ENCODE measurements at places on chromosomes 6 and 20. TPM values are rescaled to one million over a fixed set of nuclear protein-coding genes. Genes with fewer than 3 reads are reported as not detected.

The TRIM15 gene
- not detected for total RNA-seq

The POM121L2 gene
- not detected for total RNA-seq

The PET117 gene
- 8.2 TPM for total RNA-seq

The PTPRA gene
- 54.3 TPM for total RNA-seq

GRCh38 chr6:136090929-136091328 is 159.2 kb downstream of the MTFR2 start:
- peaks cover 1% of the 10 kb centered on the region for H3K4me1 ChIP-seq
- DNase-seq = no peak
- peaks cover 3% of the 10 kb centered on the region for H3K36me3 ChIP-seq
- no peaks in the 10 kb centered on the region for H3K27me3 ChIP-seq
- H3K4me3 ChIP-seq = no peak overlapping the region

- H3K36me3 ChIP-seq = no peaks in the 10 kb centered on the region
- H3K27ac ChIP-seq = no peak overlapping the region
- no peak overlapping the region for H3K4me3 ChIP-seq
- H3K4me1 ChIP-seq = peaks cover 10% of the 10 kb centered on the region
- no peaks in the 10 kb centered on the region for H3K27me3 ChIP-seq
Observed at GRCh38 chr6:20703049-20703448, 168.8 kb downstream of the CDKAL1 start.

DNA sequence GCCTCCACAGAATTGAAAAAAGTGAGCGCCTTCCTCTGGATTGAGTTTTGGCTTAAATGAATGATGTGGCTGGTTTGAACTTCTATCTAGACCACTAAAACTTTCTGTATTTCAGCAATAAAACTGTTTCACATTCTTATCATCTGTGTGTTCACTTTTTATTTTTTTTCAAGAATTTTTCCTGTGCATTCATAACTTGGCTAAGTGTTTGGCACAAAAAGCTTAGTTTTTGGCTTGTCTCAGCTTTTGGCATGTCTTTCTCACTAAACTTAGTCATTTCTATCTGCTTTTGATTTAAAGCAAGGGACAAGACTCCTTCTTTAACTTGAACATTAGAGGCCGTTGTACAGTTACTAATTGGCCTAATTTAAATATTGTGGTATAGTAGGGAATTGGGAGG is 1015.1 kb downstream of the EPHA7 start:
- DNase-seq = no peak
- H3K4me3 ChIP-seq = no peak overlapping the region
- no peaks in the 10 kb centered on the region for H3K4me1 ChIP-seq
- H3K27me3 ChIP-seq = no peaks in the 10 kb centered on the region
- no peaks in the 10 kb centered on the region for H3K36me3 ChIP-seq

GRCh38 chr6:34696189-34696738 is 303 bp downstream of the ILRUN start:
- H3K27me3 ChIP-seq = no peaks in the 10 kb centered on the region
- H3K4me1 ChIP-seq = peaks cover 36% of the 10 kb centered on the region

DNA sequence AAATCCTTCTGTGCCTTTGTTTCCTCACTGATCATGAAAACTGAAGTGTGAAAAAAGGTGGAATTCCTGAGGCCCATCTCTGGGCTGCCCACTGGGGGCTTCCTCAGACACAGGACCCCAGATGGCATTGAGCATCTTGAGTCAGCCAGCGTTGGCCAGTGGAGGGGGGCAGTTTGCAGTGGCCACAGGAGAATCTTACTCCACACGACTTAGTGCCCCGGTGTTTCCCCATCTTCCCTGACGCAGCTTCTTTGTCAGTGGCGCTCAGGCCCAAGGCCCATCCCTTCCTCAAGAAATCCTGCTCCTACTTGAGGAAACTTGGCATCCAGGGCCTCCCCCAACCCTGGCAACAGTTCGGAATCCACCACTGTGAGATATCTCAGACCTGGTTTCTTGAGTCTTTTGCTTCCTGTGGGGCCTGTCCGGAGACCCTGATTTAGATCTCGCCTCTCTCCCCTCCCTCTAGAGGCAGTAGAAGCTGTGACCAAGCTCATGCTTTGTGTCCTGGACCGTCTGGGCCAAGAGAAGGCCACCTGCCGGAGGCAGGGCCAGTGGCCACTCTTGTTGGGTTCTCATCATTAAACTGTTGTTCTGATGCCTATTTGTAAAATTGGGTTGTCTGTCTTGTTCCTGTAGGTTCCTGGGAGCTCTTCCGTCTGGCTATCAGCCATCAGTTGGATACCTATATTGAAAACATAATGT is 20.2 kb upstream of the DLGAP4 start:
- H3K27me3 ChIP-seq = peaks cover 70% of the 10 kb centered on the region
- H3K4me1 ChIP-seq = no peaks in the 10 kb centered on the region
- no peak overlapping the region for H3K4me3 ChIP-seq
- no peak overlapping the region for H3K27ac ChIP-seq
- no peak for DNase-seq

DNA sequence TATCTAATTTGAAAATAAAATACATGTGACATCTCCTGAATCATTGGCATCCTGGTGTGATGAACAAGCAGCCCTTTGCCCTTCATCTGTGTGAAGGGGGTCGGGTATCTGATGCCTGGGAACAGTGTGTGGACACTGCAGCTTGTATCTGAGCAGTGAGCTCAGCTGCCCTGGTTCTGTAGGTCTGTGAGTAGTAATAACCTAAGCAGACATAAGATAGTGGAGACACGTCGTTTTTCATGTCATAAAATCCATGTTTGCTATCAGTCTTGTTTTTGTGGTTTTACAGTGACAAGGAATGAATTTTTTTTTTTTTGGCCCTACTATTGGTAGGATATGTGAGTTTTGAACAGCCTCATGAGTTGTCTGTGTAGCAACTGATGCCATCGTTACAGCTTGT is 133.0 kb downstream of the JARID2 start:
- no peaks in the 10 kb centered on the region for H3K36me3 ChIP-seq
- no peaks in the 10 kb centered on the region for H3K27me3 ChIP-seq
- no peak overlapping the region for H3K27ac ChIP-seq
- no peak for DNase-seq
- H3K4me1 ChIP-seq = peaks cover 10% of the 10 kb centered on the region
- H3K4me3 ChIP-seq = no peak overlapping the region

GRCh38 chr6:82408952-82409431 is 45.4 kb downstream of the TPBG start:
- H3K27ac ChIP-seq = peak overlapping the region; percentile 74
- H3K4me3 ChIP-seq = no peak overlapping the region
- no peaks in the 10 kb centered on the region for H3K36me3 ChIP-seq
- H3K4me1 ChIP-seq = peaks cover 16% of the 10 kb centered on the region

DNA sequence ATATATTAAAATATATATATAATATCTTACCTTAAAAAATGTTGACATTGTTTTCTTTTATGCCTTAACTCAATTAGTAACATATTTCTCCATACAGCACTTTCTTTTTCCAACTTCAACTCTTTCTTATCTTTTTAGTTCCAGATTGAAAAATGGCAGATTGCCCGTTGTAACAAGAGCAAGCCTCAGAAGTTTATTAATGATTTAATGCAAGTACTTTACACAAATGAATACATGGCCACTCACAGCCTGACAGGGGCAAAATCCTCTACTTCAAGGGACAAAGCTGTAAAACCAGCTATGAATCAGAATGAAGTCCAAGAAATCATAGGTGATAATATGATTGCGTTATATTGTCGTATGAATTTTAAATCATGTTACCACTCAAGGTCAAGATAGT is 29.4 kb upstream of the KIAA1586 start:
- H3K27me3 ChIP-seq = no peaks in the 10 kb centered on the region
- peaks cover 14% of the 10 kb centered on the region for H3K4me1 ChIP-seq
- peaks cover 2% of the 10 kb centered on the region for H3K36me3 ChIP-seq
- H3K27ac ChIP-seq = no peak overlapping the region

GRCh38 chr6:79453558-79454042 is 83.6 kb downstream of the LCA5 start:
- H3K27me3 ChIP-seq = peaks cover 2% of the 10 kb centered on the region
- no peak overlapping the region for H3K27ac ChIP-seq
- no peak overlapping the region for H3K4me3 ChIP-seq
- H3K36me3 ChIP-seq = no peaks in the 10 kb centered on the region

- H3K4me3 ChIP-seq = no peak overlapping the region
- H3K27me3 ChIP-seq = no peaks in the 10 kb centered on the region
- no peak overlapping the region for H3K27ac ChIP-seq
- H3K4me1 ChIP-seq = peaks cover 18% of the 10 kb centered on the region
- no peak for DNase-seq
Observed at GRCh38 chr20:35726842-35727711, 15.0 kb downstream of the RBM39 start.

DNA sequence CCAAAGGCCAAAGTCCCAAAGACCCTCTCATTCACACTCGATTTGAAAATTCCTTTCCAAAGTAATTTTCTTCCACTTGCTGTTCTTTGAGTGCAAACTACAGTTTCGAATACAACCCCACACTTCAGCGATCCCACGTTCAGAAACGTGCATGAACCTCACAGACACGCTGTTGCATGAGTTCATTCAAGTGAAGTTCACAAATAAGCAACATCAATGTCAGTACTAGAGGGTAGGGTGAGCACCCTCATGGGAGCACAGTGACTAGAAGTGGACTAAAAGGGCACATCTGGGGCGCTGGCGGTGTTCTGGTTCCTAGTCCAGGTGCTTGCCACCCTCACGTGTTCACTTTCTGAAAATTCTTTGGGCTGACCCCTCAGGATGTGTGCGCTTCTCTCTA is 59.0 kb downstream of the FAM50B start:
- H3K4me1 ChIP-seq = peaks cover 81% of the 10 kb centered on the region
- no peak overlapping the region for H3K4me3 ChIP-seq
- no peak for DNase-seq
- H3K27me3 ChIP-seq = no peaks in the 10 kb centered on the region

DNA sequence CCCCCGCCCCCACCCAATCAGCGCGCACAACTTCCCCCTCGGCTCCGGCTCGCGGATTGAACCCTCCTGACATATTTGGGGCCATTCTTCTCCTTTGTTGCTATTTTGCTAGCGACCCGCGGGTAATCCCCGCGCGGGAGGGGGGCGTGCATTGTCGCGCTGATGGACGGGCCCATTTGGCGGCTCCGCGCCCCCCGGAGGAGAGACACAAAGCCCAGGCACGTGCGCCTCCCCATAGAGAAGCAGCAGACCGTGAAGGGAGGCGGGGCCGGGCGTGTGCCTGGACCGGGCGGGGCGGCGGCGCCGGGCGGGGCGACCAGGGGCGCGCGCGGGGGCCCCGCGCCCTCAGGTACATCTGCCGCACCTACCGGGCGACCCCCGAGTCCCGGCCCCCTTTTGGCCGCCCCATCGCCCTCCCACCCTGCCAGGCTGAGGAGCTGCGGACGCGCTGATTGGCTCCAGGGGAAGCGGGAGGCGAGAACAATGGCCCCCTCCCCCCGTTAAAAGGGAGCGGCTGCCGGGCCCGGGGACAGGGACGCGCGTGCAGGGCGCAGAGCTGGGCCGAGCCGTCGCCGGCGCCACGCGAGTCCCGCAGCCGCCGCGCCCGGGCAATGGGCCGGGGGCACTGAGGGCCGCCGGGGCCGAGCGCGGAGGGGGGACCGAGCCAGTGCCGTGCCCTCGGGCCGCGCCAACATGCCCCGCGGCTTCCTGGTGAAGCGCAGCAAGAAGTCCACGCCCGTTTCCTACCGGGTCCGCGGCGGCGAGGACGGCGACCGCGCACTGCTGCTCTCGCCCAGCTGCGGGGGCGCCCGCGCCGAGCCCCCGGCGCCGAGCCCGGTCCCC is at the start of gene INSM1:
Gene INSM1, plus strand, starts transcription at position 530 of the 843 bp plus-strand sequence. Its CDS starts 164 bp downstream, at position 694.
- H3K27ac ChIP-seq = no peak within 1 kb of the TSS
- peak within 1 kb of the TSS; percentile 49 for H3K4me3 ChIP-seq
- H3K4me1 ChIP-seq = peaks cover 14% of the 10 kb centered on the region
- no peak for DNase-seq
- H3K36me3 ChIP-seq = no peaks in the 10 kb centered on the region

DNA sequence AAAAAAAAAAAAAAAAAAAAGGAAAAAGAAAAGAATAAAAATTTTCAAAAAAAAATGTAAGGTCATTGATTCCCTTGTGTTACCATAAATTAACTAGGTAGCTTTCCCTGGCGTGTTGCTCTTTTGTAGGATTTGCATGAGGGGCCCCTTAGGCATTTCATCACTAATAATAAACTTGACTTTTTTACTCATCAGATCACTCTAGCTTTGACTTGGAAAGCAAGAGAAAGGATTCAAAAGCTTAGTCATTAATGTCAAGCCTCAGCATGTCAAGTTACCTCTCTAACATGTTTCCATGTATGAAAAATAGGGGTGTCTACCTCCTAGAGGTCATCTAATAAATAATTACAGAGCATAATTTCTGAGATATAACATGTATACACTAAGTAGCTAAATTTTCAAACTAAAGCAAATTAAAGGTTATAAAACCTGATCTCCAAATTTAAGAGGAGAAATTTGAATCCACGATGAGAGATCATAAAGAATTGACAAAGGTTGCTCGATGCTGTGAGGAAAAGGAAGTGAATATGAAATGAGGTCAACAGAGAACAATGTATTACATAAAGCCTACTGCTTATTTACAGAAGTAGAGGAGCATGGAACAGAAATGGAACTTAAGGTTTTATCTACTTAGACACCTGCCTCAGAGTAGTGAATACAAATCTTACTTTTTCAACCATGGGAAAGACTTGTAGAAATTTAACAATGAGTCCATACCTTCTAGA is 86.8 kb downstream of the ARHGAP18 start:
- no peak for DNase-seq
- no peak overlapping the region for H3K4me3 ChIP-seq
- H3K36me3 ChIP-seq = no peaks in the 10 kb centered on the region
- peaks cover 8% of the 10 kb centered on the region for H3K4me1 ChIP-seq

DNA sequence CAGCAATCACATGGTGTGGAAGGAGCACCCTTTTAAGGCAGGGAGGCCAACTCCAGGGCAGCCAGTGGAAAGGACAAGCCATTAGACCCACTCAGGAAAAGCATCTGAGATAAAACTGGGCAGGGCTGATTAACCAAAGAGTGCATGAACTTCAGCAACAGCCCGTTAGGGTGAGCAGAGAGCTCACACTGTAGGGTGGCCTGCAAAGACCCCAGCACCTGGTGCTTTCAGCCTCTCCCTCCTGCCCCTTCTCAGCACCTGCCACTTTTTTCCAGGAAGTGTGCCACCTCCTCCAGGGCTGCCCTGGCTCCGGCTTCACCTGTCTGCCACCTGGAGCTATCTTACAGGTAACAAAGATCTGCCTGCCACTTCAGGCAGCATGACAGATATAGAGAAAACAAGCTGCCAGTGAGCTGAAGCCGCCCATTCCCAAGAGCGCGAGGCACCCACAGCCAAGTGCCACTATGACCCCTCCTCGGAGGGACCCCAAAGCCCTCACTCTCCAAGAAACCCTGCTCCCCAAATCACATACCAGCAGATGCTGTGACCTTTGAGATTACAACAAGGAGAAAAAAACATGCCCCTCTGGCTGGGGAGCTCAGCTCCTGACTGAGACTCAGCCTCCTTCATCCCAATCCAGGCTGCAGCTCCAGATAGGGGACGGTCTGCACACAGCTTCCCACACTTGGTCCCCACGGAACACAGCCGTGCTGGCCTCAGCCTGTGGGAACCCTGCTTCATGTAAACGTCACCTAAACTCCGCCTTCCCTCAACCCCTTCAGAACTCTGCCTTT is 71.2 kb downstream of the ABHD12 start:
- DNase-seq = no peak
- peaks cover 2% of the 10 kb centered on the region for H3K36me3 ChIP-seq
- no peaks in the 10 kb centered on the region for H3K27me3 ChIP-seq
- peaks cover 6% of the 10 kb centered on the region for H3K4me1 ChIP-seq
- H3K4me3 ChIP-seq = no peak overlapping the region

Measured in chondrocyte (in vitro differentiated cells).